K562 (cell line): ENCODE measurements at places on chromosomes 1 and 21.

- DNase-seq = no peak
Observed at GRCh38 chr1:208834381-208835096, 590.4 kb upstream of the PLXNA2 start.

GRCh38 chr1:220914283-220915116 lies 35.3 kb downstream of the HLX start:
- no peak for DNase-seq

DNA sequence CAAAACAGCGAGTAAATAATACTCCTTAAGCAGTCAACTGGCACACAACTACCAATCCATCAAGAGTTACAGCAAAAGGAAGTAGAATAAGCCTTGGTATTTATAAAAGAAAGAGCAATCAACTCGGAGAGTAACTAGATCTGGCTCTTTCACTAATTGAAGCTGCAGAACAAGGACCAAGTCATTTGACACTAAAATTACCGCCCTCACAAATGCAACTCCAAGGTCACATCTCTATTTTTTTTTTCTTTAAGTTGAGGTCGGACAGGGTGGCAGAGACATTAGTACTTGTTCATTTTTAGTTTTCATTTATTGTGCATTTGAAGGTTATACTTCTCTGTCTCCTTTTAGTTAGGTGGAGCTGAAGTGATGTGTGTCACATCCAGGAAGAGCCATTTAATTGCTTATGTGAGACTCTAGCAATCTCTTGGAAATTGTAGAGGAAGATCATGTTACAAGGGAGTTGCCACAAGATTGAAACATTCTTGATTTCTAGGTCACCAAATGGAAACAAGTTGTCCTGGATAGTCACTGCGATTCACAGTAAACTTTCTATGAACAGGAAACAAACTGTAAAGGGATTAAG lies 138.1 kb upstream of the ADAMTS5 start:
- DNase-seq = no peak

DNA sequence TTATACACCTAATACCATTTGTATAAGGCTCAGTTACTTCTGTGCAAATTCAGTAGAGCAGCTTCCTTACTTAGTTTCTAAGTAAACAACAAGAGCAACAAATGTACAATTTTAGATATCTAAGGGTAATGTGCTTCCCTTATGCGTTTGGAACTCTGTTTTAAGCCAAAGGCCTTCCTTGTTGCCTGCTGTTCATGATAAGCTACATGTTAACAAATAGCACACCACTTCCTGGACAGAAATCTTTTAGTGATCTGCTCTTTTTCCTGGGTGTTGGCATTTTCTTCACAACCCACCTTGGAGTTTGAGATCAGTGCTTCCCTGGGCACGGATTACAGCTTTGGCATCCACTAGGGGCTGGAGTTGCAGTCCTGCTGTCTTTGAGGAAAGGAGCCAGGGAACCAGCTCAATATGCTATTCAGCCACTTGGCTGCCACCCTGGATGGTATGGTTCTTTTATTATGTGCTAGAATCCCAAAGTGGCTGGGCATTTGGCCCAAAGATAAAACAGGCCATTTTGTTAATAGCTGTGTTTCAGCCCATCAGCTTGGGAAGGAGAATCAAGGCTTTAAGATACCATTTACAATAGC lies 55.6 kb upstream of the ADAR start:
- DNase-seq = no peak

DNA sequence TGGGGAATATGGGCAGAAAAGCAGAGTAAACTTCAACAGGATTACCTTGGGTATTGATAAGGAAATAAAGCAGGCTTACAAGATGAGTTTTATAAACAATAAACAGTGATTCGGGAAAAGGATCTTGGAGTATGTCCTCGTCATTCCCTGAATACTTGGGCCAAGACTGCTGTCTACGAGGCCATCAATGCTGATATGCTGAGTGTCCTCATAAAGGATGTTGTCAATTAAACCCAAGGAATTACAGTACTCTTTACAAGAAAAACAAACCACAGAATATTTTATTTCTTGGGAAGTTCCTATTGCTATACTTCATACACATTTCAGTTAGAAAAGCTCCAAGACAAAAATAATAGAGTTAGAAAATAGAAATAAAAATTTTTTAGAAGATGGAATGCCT lies 34.9 kb downstream of the ATP1B1 start:
- DNase-seq = no peak

DNA sequence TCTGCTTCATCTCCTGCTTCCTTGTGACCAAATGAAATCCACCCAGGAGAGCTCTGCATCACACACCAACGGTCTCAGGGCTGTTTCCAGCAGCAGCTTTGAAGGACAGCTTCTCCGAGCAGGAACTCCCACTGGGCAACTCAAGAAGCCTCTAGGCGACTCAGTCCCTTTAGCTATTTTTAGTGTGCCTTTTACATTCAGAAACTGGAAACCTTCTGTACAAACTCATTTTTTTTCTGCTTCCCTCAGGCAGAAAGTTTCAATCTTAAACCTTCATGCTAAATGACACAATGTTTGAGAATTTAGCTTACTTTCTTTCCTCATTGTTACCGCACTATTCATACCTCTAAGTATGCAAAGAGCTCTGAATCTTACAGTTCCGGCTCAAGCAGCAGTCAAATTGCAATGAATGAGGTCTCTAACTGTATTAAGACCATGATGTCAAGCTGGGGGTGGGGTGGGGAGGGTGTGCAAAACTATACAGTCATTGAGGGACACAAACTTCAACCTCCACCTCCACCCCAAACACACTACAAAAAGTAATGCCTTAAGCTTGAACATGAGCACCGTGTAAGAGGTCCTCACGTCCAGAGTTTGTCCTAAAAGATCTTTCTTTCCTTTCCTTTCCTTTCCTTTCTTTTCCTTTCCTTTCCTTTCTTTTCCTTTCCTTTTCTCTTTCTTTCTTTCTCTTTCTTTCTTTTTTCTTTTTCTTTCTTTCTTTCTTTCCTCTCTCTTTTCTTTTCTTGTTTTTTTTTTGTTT lies 16.4 kb upstream of the TARBP1 start:
- DNase-seq = no peak

DNA sequence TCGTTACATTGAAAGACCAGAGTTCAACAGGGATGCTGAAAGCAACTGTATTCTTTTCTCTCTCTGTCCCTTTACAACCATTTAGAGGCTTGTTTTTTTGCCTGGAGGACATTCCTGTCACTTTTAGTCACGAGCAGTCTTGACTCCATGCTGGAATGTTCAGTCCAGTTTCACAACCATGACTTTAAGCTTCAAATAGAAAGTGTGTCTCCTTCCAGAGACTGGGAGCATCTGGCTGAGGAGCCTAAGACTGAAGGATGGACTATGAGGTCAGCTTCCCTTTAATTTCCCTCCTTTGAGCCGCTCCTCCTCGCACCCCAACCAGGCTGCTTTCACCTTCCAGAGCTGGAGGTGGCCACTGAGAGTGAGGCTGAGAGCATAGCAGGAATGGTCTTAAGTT lies 10.5 kb upstream of the RYR2 start:
- DNase-seq = no peak

- DNase-seq = no peak
Observed at GRCh38 chr21:38346286-38346685, 89.5 kb downstream of the KCNJ15 start.
